ENCODE measurements at places on chromosomes 11 and 22.

- DNase-seq: no peak
Observed at GRCh38 chr22:44196731-44197131, 16.0 kb downstream of the PARVG start.

DNA sequence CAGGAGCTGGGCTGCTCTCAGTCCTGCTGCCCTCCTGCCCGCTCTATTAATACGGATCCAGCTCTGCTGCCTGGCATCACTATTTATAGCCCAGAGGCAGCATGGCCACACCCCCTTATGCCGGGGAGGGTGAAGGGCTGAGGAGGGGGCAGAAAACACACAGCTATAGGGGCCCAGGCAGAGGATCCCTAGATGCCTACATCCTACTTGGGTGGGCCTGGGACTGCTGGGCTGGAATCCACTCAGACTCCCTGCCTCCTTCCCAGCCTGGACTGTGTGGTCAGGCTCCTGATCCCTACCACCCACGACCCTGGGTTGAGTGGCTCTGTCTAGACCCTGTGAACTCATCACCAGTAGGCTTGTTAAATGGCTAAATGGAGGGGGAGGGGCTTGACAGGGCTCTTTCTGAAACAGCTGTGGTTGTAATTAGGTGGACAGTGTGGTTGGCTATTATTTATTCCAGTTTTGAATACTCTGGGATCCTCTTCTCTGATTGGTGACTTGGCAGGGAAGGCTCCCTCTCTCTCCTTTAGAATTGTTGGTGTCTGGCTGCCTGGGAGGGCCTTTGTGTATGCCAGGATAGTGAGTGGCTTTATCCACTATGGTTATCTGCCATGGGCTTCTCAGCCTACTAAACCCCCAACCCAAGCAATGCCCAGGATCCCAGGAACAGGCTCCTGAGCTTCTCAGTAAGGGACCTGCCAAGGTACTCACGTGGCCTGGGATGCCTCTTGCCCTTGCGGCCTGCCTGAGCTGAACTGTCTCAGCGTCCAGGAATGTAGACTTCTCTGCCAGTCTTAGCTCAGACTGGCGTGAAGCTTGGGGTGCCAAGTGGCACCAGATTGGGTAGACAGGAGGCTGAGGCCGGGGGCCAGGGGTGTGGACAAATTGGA lies 15.2 kb downstream of the PHLDB1 start:
- peak; percentile 27 for DNase-seq

DNA sequence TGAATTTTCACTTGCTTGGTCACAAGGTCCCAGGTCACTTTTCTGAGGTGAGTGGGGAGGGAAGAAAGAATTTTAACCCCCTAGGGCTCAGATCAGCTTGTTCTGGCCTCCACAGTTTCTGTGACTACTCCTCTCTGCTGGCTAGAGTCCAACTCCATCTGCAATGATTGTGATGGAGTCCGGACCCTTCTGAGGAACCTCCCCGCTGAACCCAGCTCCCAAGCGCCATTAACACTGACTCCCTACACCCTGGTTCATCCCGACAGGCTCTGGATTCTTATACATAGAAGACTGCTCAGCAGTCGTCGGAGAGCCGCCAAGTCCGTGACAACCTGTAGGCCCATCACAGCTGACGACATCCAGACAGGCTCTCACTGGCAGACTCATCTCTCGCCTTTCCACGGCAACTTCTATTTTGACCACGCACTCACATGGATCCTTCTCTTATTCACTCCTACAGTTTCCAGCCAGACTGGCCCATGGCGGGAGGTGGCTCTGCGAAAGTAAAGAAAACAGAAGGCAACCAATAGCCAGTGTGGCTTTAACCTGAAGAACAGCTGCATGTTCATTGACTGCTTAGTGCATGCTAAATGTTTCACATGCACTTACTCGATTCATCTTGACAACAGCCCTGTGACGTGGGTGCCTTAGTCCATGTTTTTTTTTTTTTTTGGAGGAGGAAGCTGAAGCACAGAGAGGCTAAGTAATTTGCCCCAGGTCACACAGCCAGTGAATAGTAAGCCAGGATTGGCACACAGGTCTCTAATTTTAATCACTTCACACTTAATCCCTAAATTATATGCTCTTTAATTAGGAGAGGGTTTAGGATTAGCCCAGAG lies 68.0 kb upstream of the PRDM11 start:
- no peak for DNase-seq

GRCh38 chr11:103637295-103637694 lies 399.1 kb upstream of the DDI1 start:
- no peak for DNase-seq

- DNase-seq: no peak
Observed at GRCh38 chr11:18329196-18329870, 7.0 kb downstream of the GTF2H1 start.

DNA sequence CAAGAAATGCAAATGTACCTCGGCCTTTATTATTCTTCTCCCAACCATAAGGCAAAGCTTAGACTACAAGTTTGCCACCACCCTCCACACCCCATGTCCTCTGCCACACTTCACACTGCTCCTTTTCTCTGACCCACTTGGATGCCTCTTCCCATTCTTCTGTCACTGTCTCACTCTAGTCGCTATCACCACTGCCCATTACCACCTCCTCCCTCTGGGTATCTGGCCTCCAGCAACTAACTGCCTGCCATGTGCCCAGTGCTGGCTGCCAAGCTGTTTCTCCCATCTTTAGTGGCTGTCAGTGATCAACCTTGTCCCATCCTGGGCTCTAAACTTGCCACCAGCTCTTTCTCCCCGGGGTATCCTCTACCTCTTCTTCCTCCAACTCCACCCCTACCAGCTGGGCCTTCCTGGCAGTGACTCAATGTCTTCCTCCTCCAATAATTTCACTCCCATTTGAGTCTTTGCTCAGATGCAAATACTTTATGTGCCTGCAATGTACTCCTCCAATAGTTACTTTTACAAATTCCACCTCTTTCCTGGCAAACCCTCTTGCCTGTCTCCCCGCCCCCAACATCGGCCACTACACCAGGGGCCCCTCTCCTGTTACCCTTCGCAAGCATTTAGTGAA lies 20.1 kb upstream of the KDM2A start:
- no peak for DNase-seq

DNA sequence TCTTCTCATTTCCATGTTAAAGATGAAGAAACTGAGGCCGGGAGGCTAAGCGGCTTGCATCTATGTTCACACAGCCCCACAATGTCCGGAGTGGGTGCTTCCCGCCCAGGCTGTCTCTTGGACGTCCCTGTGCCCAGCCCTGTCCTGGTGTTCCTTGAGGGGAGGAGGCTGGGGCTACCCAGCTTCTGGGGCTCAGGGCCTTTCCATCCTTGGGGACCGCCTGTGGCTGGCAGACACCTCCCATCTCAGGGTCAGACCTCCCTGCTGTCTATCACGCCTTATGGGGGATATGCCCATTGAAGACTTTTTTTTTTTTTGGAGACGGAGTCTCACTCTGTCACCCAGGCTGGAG lies 95.5 kb downstream of the WNT7B start:
- DNase-seq: no peak

DNA sequence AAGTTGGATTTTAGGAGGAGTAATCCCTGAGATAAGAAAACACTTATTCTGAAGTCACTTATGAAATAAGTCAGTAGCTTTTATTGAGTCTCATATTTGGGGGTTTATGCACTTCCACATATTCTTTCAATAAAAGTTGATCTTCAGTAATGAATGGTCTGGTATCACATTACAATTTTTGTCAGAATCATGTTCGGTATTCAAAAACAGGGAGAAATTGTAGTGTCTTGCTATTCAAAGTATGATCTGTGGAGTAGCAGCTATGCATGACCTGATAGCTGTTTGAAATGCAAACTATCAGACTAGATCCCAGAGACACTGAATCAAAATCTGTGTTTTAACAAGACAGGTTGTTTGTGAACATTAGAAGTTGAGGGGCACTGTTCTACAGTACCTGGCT lies 857.6 kb downstream of the METTL15 start:
- DNase-seq: no peak

DNA sequence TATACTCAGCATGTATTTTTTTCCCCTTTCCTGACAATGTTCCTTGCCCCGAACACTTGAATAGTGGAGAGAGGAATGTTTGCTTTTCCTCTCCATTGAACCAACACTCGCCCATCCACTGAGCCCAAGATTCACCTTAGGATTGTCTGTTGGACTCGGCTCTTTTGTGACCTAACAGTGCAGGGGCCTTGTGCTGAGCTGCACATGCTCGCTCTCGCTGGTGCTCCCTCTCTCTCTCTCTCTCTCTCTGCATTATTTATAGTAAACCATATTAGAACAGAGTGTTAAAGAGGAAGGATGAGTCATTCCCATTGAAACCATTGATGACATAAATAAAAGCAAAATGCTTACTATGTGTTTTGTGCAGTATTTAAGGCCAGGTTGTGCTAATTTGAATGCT lies 20.7 kb downstream of the ZBTB16 start:
- no peak for DNase-seq

DNA sequence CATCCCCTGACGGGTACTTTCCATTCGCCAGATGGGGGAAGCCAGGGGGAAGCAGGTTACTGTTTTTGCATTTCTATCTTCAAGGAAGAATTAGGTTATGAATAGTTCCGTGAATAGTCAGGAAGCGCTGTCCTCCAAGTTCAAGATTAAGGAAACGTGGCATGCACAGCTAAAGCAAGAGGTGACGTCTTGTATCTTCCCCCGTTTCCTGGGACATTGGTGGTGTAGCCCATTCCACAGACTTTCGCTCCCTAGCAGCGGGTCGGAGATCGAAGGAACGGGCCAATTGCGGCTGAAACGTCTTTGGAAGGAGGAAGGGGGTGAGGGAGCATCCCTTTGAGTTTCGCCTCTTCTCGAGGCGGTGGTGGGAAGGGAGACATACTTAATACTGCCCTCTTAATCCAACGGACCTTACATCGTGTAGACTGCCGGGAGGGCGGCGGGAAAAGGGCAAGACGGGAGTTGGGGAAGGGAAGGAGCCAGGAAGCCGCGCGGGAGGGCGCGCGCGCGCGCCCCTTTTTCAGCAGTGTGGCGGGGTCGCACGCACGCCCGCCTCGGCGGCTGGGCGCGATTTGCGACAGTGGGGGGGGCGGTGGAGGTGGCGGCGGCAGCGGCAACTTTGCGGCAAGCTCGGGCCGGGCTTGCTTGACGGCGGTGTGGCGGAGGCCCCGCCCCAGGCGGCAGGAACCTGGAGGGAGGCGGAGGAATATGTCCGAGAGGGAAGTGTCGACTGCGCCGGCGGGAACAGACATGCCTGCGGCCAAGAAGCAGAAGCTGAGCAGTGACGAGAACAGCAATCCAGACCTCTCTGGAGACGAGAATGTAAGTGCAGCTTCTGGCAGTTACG lies at the start of gene EED:
EED (plus strand) TSS at position 232 of the 847 bp plus-strand sequence; CDS start at position 709, 477 bp downstream.
- peak; percentile 95 for DNase-seq

DNA sequence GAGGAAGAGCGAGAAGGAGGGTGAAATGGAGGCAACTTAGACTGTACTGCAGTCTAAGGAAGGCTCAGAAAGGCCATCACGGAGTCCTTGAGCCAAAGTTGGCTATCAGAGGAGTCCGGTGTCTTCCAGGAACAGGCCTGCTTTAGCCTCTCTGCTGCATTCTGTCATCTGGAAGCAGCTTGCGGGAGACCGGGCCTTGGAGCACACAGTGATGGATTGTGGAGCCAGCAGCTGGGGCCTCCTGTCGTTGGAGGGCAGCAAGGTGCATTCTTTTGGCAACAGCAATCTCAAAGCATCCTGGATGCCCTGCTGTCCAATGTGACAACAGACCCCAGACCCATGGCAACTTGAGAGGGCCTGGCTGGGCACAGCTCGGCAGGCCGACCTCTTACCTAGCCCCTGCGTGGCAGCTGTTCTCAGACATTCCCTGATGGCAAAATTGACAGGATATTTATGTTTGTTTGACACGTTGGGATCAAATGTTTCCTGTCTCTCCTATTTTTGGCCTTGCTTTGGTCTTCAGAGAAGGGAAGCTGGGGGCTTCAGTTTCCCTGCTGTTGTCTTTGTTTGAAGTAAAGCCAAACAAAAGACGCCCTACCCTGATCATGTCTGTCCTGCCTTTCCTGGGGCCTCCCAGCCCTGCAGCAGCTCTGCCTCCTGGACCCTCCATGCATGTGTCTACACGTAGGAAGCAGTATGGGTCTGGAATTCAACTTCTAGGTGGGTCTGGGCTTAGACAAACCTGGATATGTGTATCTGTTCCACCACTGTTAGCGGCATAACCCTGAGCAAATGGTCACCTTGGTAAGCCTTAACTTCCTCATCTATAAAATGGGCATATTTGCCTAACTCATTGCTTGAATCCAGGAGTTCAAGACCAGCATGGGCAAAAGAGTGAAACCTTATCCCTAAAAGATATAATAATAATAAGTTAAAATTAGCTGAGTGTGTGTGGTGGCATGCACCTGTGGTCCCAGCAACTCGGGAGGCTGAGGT lies 43.9 kb upstream of the LMO2 start:
- DNase-seq: no peak

DNA sequence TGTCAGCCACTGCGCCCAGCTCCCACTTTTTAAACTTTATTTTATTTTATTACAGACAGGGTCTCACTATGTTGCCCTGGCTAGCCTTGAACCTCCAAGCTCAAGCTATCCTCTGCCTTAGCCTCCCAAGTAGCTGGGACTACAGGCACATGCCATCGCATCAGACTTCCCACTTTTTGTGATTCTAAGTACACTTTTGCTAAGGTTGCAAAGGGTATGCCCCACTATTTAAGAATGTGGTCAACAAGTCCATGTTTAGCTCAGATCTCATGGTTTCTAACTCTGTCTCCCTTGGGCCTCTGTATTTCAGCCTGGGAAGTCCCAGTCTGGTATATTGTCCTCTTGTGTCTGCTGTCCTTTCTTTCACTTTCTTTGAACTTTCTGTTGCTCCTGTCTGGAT lies 35.3 kb downstream of the EXPH5 start:
- no peak for DNase-seq

DNA sequence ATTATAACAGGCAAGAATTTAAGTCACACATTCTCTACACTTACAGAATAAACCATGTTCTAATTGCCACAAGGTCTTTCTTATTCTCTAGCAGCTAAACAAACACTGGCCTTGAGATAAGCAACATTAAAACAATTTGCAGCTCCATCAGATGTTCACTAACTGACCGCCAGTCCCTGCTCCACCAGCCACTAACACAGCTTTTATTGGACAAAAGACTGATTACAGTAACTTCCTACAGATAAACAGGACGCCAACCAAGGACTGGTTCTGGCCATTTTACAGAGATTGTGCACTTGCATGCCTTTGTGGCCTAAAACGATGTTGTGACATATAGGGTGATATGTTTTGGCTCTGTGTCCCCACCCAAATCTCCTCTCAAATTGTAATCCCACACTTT lies 388.9 kb upstream of the LRRC4C start:
- no peak for DNase-seq

- peak; percentile 61 for DNase-seq
Observed at GRCh38 chr11:57567515-57568329, at the start of gene UBE2L6. Gene UBE2L6 (minus strand): TSS chr11:57567672. CDS start chr11:57567611, 61 bp downstream.

GRCh38 chr22:42080287-42080686 lies 787 bp downstream of the SMDT1 start:
- DNase-seq: peak; percentile 80

DNA sequence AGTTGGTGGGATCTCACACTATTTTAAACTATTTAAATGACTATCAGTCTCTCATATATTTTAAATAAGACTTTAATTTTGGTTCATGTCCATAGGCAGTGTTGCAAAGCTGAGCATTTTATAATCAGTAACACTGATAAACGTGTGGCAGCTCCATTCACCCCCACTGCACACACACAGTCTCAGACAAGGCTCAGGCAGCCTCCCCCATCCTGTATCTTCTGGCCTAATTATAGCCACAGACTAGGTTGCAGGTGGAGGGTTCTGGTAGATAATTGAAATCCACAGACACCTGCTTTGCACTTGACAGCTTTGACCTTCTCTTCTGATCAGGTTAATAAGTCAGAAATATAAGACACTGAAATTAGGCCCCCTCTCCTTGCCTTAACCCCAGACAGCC lies 118.5 kb upstream of the LDLRAD3 start:
- no peak for DNase-seq

- DNase-seq: no peak
Observed at GRCh38 chr11:125049164-125049792, 13.8 kb upstream of the SLC37A2 start.

- no peak for DNase-seq
Observed at GRCh38 chr11:120956710-120957495, 67.0 kb upstream of the TBCEL start.
